ENCODE measurements at places on chromosomes 5 and 9.
A peak's percentile ranks its signal among the peaks of the same experiment; 100 is the strongest.

DNA sequence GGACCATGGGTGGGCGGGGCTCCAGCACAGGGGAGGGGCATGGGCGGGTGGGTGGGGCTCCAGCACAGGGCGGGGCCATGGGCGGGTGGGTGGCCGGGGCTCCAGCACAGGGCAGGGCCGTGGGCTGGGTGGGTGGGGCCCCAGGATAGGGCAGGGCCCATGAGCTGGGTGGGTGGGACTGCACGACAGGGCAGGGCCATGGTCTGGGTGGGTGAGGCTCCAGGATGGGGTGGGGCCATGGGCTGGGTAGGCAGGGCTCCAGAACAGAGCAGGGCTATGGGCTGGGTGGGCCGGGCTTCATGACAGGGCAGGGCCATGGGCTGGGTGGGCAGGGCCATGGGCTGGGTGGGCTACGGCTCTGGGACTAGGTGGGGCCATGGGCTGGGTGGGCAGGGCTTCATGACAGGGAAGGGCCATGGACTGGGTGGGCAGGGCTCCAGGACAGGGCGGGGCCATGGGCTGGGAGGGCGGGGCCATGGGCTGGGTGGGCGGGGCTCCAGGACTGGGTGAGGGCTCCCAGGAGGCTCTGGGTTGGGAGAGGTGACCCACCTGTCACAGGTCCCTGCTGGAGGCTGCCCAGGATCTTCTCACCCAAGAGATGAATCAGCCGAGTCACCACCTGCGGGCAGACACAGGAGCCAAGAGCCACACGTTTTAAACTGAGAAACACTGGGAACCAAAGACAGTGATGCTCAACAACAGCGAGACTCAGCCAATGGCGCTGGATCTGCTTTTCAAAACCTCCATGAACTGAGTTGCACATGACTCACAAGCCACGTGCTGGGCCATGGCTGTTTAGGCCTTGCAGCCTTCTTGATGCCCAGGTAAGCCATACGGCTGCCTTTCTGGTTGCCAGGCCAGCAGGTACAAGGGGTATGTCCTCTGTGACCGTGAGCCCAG, 33.6 kb upstream of the NSMF start:
- DNase-seq: peak; percentile 50

- no peak for DNase-seq
Measured at GRCh38 chr9:2788919-2789318, 55.0 kb downstream of the PUM3 start.

GRCh38 chr9:16281707-16282106, 588.8 kb downstream of the BNC2 start:
- no peak for DNase-seq

- peak; percentile 94 for DNase-seq
Measured at GRCh38 chr9:86807367-86807976, 139.8 kb downstream of the GAS1 start.
